ENCODE measurements at places on chromosomes 2 and 18. TPM values are rescaled to one million over a fixed set of nuclear protein-coding genes. Genes with fewer than 3 reads are reported as not detected.

DNA sequence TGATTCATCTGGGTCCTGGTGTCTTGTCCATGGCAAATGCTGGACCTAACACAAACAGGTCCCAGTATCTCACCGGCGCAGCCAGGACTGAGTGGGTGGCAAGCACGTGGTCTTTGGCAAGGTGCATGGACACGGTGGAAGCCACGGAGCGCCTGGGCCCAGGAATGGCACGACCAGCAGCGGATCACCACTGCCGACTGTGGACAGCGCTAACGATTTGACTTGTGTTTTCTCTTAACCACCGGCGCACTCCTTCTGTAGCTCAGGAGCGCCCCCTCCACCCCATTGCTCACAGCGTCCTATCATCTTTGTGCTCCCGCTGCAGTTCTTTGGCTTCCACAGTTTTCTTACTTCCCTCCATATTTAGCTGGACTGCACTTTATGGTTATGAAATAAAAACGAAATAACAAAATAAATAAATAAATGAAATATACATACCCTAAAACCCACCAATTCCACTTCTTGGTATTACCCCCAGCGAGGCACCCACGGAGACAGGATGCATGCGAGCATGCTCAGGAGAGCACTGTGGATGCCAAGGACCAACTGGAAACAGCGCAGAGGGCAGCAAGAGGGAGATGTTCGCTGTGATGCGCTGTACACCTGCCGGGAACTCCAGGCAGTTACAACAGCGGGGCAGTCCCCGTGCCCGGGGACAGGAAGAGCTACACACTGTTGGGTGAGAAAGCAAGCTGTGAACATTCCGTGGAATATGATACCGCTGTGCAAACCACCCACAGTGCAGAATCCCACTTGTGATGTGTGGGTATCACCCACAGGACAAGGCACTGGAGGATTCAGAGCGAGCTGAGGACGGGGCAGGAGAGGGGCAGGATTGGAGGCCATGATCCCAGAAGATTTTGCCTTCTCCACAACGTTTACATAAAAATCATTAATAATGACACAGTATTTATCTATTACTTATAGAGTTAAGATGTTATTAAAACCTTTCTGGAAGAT lies 7.0 kb upstream of the CIDEA start:
- DNase-seq = no peak

DNA sequence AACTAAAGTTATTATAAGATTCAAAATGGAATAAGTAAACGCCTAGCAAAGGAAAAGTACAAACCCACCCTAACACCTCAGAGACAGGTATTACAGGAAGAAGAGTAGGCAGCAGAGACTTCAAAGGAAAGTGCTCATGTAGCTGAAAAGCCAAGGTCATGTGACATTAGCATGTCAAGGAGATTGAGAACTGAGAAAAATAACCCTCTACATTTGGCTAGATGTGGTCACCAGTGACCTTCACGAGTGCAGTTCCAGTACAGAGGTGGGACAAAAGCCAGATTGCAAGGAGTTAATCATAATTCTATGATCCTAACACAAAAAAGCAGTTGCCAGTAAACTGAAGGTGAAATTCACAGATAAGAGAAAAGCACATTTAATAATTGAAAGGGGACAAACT lies 252.7 kb downstream of the ZEB2 start:
- DNase-seq = no peak

Gene PROM2
- total RNA-seq = 6.0 TPM

Gene NEU2
- total RNA-seq = not detected

GRCh38 chr2:1251520-1251919 lies 161.7 kb upstream of the TPO start:
- DNase-seq = no peak

Gene CKAP2L
- 1.3 TPM for total RNA-seq

Gene REEP1
- 6.9 TPM for total RNA-seq

Gene RGPD8
- 16.0 TPM for total RNA-seq

All from lower lobe of right lung (tissue), 2 donors.